ENCODE measurements at places on chromosomes 5 and 9. TPM values are rescaled to one million over a fixed set of nuclear protein-coding genes. Genes with fewer than 3 reads are reported as not detected.

DNA sequence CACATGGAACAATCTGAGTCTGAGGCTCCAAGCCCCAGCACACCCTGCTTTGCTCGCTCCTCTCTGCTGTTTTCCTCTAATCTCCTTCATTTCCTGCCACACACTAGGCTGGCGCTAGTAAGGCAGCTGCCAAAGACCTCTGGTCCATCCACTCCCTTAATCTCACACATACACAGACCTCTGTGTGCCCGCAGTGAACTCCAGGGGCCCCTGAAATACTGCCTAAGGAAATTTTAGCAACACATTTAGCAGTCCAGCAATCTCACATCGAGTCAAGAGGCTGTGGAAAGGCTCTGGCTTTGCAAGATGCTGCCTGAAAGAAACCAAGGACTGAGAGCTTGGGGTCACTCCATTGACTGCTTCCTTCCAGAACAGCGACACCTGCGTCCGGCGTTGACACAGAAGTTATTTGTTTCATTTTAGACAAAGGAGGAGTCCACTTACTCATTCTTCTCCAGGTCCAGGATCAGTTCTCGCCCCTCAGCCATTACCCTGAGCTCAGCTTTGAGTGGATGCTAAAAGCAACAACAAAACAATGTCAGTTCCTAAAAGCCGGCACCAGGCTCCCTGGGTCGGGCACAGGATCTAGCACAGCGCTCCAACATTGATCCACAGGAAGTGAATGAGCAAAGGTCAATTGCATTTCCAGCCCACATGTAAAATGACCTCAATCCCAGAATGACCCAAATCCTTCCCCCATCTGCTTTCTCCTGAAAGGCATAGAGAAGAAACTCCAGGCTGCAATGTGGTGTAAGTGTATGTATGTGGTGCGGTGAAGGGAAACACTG lies 11.5 kb downstream of the ADAM19 start:
- no peak for DNase-seq

GRCh38 chr5:151949113-151949512 lies 24.5 kb upstream of the GLRA1 start:
- no peak for DNase-seq

DNA sequence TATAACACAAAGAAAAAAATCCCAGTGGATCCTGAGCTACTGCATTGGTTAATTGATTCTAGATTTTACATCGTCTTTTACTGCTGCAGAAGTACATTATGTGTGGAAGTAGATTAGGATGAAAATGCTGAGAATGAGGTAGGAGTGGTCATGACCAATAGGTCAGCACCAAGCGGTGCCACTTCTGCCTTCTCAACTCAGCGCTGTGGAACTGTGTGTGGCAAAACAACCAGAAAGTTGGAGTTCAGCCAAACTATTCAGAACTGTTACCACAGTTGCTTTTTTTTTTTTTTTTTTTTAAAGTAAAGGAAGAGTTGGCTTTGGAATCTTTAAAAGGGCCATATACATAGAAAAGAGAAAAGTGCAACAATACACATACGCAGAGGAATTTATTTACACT lies 24.2 kb downstream of the POU5F2 start:
- no peak for DNase-seq

DNA sequence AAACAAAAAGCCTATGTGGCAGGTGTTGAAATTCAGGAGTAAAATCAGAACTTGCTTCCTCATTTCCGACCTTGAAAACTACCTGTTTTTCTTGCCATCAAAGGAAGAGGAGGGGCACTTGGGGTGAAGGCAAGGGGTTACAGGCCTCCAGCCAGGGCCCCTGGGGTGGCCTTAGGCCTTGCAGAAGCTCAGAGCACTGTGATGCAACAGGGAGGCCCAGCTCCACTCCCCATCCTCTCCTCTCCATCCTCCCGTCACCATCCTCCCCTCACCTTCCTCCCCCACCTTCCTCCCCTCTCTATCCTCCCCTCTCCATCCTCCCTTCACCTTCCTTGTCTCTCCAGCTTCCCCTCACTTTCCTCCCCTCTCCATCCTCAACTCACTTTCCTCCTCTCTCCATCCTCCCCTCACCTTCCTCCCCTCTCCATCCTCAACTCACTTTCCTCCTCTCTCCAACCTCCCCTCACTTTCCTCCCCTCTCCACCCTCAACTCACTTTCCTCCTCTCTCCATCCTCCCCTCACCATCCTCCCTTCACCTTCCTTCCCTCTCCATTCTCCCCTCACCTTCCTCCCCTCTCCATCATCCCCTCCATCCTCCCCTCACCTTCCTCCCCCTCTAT lies 111.6 kb downstream of the WNK2 start:
- DNase-seq = no peak

GRCh38 chr5:91206734-91207133 lies 176.4 kb downstream of the ARRDC3 start:
- DNase-seq = no peak

DNA sequence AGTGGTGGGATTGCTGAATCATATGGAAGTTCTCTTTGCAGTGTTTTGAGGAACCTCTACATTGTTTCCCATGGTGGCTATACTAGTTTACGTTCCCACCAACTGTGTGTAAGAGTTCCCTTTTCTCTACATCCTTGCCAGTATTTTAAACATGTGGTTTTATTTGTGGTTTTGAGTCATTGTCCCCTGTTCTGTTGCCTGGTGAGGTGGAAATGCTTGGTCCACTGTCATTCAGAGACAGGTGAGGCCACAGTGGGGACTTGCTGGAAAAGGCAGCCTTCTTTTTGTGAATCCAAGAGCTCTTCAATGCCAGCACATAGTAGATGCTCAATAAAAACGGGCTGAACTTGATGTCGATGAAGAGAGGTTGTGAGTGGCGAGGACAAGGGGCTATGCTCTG lies 44.2 kb downstream of the SH3PXD2B start:
- no peak for DNase-seq

DNA sequence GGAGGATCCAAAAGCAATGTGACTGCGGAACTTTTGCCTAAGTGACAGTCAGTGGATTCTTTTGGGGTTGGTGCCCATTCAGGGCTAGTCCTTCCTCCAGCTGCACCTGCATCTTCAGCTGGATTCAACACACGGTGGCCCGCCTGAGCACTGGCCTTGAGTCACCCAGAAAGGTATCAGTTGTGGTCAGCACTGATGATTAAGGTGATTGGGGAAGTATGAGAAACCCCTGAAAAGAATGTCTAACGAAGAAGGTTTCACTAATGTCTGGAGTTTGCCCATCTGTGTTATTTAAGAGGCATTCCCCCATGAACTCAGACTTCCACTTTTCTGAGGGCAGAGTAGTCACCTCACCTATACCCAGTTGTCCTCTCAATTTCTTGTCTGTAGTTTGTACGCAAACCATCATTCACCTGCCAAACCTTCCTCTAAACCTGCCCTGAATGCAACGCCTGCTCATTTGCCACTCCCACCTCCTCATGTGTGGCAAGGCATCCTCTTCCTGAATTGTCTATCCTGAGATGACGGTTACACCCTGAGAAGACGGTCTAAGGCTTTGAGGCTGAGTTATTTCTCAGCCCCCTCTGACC lies 27.2 kb downstream of the CSF2 start:
- DNase-seq = no peak

DNA sequence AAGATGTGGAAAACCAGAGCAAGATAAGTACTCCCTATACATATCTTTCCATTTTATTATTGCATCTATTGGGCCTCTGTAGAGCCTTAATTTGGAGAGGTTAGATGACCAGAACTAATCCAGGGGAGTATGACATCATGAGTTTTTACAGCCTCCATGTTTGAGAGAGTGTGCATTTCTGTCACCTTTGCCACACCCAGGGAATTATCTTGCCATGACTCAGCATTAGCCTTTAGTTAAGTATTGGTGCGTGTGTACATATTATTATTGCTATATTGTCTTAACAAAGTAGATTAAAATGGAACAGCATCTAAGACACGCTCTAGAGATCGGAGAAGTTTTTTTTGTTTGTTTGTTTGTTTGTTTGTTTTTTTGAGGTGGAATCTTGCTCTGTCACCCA lies 27.6 kb downstream of the DIMT1 start:
- no peak for DNase-seq

GRCh38 chr5:163410505-163410904 lies 26.9 kb upstream of the CCNG1 start:
- DNase-seq = no peak

DNA sequence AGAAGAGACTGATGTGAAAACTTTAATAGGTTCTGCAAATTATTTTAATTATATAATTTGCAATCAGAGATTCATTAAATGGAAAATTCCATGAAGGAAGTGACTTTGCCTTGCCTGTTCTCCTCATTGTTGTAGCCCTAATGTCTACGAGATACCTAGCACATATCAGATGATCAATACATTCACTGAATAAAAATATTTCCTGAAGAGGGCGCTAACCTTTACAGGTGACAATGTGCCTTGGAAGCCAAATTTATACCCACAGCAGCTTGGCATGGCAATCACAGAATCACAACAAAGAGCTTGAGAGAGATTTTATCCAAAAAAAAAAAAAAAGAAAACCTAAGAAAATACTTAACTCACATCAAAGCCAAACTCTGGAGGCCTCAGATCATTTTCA lies 17.4 kb downstream of the HAUS6 start:
- no peak for DNase-seq

GRCh38 chr9:108041551-108041950 lies 552.0 kb upstream of the KLF4 start:
- DNase-seq = no peak

DNA sequence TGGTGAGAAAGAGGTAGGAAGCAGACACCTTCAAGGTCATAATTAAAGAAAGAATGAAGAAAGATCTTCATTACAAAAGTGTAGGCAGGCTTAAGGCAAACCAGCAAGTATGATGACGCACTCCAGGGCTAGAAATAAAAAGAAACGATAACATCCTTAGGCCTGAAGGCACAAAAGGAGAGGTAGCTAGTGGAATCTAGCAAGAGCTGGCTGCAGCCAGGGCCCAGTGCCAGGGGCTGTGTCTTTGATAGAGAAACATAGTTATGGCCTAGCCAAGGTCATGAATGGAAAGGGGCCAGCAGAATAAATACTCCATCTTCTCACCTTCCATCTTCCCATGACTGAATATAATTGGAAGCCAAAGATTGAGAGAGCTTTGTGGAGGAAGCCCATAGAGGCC lies 6.8 kb upstream of the SH3TC2 start:
- DNase-seq = no peak

Gene LCN15
- total RNA-seq = not detected

Gene DNAH5
- 0.58 TPM for total RNA-seq

Gene IFNB1
- not detected for total RNA-seq

Gene GPX3
- total RNA-seq = 1,443 TPM

Gene FIBCD1
- not detected for total RNA-seq

Gene EPB41L4A
- total RNA-seq = 29.4 TPM

Gene ROR2
- 3.0 TPM for total RNA-seq
